ENCODE measurements at places on chromosomes 13 and 19.

DNA sequence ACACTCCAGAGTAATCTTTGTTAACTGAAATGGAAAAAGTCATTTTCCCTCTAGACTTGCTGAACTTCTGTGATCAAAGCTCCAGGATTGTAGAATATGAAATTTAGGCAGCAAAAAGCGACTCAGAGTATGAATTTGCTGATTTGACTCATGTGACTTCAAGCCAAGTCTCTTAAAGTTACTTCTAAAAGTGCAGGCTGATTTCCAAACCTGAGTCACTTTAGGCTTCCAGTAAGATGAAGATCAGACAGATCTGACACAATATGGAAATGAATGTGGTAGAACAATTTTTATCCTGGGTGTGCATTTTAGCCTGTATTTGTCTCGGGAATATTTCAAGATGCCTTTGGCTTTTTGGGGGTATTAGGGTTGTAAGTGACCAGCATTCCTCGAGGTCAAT, 151.0 kb upstream of the TMTC4 start:
- DNase-seq: no peak

DNA sequence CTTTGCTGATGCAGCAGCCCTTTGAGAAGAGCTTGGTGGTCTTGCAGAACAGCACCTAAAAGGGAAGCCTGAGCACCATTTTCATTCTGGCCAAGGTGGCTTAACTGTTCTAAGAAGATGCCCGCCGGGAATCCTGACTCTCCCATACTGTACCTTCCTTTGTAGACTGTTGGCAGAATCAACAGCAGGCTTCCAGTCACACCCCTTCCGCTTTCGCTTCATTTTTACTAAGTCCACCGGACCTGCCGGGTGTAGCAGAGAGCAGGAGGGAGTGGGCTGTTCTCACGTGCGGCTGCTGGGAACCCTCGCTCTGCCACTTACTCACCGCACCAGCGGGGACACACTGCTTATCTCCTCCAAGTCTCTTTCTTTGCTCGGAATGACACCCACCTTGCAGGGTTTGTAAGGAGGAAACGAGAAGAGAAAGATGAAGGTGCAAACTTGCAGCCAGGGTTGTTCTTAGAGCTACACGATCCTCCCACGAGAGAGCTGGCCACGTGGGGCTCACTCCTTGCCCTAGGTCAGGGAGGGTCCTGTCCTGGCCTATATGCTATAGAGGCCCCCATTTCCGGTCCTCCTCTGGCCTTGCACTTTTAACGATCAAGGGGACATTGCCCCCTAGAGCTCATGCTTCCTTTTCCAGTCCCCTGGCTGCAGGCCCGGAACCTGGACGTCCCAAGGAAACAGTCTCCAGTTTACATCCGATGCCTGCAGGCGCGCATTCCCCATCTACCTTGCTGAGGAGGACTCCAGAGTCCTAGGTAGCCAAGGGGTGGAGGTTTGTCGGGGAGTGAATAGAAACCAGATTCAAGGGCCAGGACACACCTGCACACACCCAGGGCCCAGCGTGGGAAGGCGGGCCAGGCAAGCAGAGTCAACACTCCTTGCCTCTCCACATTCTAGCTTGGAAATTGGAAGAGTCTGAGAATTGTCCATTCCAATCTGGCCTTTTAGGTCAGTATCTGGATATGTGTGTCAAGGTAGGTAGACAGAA, 453.6 kb downstream of the IRS2 start:
- DNase-seq: no peak

GRCh38 chr19:19821366-19821951, at the start of gene ZNF506:
Gene ZNF506, minus strand, starts transcription at chr19:19821750. Its CDS starts 147 bp downstream, at chr19:19821603.
- peak; percentile 98 for DNase-seq

DNA sequence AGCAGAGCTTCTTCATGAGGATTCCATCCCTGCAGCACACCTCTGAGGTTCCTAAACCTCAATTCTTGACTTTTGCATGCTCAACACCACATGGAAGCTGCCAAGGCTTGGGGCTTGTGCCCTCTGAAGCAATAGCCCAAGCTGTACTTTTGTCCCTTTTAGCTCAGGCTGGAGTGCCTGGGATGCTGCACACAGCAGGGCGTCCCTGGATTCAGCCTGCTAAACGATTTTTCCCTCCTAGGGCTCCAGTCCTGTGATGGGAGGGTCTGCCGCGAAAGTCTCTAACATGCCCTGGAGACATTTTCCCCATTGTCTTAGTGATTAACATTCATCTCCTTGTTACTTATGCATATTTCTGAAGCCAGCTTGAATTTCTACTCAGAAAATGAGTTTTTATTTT, 98.3 kb downstream of the SLITRK5 start:
- no peak for DNase-seq

DNA sequence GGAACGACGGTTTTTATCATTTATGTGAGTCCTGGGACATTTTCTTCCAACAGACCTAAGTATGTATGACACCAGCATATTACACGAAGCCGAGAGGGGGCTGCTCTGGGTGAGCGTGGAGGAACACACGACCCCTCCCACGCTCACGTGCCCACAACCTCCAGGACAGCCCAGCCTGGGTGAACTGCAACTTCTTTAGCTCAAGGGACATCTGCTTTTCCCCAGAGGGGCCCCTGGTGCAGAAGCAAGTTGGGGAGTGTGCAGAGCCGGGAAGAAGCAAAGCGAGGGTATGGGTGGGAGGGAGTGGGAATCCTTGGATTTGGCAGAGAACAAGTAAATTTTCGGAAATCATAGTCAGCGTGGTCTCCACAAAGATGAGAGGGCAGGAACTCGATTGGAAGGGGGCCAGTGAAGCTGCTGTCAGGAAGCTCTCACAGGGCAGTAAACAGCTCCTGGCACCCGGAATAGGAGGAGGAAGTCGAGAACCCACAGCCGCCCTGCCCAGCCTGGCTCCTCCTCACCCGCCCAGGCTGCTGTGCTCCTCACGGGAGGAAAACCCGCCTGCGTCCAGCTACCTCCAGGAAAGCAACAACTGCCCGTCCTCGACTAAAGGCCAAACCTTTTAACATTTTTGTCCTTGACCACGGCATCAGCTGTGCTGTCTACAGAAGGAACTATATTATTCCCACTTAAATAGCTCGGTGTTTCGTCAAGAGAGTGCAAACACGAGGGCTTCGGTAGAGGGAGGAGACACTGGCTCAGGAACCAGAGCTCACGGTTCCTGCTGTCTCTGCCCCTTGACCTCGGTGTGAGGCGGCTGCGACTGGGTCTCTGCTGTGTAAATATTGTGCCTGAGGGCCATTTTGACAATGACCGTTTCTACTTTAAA, 17.2 kb upstream of the CFAP97D2 start:
- peak; percentile 51 for DNase-seq

DNA sequence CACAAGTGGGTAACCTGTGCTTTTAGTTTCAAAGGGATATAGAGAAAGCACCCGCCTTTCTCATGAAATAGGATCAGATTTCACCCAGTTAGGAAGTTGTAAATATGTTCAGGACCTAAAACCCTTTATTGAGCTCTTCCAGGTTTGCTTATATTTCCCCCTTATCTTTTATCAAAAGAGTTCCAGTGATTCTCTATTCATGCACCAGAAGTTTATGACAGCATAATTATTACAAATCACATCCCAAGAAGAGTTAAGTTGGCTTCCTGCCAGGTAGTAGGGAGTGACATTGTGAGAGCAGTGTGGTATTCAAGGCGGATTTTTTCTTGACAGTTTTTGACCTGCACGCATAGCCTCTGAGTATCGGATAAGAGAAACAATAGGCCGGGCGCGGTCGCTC, 190.3 kb downstream of the STK24 start:
- DNase-seq: no peak

DNA sequence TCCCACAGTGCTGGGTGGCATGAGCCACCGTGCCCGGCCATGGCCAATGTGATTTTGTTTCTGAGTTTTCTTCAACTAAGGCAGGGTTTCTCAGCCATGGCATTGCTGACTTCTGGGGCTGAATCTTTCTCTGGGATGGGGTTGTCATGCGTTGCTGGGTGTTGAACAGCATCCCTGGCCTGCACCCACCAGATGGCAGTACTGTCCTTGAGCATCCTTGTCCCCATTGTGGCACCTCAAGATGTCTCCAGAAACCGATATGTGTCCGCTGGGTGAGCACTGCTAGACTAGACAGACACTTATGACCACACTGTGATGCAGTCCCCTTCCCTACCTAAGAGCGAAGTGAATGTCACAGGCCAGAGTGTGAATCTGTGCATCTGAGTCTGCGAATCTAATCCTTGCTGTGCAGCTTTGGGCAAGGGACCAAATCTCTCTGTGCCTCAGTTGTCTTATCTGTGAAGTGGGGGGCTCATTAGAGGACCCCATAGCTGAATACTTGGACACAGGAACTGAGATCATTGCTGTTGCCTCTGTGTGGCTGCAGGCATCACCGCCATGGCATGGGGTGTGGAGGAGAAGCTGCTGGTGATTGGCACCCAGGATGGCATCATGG, 50.3 kb upstream of the SIN3B start:
- no peak for DNase-seq

- DNase-seq: no peak
Measured at GRCh38 chr19:29402563-29402962, 123.2 kb upstream of the VSTM2B start.

DNA sequence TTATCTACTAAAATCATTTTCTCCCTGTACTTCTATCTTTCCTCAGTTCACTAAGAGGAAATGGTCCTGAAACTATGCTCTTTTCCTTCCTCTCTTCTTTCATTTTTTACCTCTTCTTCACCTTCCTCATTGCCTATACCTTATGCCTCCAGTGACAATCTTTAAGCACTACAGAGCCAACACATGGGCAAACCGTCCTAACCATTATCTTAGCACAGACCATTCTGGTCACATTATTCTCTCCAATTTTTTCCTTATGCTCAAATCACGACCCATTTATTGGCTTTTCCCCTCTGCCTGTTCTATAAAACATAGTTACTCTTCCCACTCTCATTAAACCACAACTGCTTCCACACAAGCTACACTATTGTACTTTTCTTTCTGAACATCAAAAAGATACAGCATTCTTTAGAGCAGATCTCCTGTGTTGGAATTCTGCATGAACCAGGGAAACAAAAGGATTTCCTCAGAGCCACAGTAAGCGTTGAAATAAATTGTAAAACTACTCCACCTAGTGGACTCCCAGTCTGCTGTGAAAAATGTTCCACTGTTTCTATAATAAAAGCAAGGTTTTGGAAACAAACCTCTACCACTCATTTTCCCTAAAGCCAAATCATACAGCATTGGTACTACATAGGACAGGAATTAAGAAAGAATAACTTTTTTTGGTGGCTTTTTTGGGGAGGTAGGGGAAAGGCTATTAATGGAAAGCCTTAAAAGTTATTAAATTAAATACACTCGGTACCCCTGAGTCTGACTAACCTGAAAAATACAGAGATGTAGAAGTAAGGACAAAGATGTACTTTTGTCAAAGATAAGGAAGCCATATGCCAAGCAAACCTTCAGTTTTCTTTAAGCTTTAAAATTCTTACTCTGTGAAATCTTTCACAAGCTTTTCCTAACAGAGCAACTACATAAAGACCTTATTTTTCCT, 19.5 kb downstream of the NUFIP1 start:
- DNase-seq: peak; percentile 67

- DNase-seq: no peak
Measured at GRCh38 chr13:80134346-80134745, 206.6 kb downstream of the SPRY2 start.

- DNase-seq: no peak
Measured at GRCh38 chr19:38657633-38658222, 10.3 kb downstream of the ACTN4 start.

DNA sequence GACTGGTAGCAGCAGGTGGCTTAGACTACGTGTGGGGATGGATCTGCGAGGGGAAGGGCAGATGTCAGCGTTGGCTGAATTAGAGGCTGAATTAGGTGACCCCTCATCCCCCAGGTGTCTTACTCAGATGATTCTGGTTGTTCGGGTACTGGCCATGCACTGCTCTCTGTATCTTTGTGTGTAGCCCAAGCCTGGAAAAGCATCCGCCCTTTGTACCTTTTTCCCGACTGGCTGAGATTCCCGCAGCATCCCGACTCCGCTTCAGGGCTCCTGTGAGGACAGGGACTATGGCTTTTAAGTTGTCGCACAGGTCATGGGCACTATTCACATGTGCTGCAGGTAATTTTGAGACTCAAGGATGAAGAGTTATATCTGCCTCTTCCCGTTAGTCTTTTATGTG, 7.2 kb downstream of the TFDP1 start:
- DNase-seq: no peak

GRCh38 chr19:2865334-2866100, 1.6 kb upstream of the ZNF556 start:
- DNase-seq: no peak

- no peak for DNase-seq
Measured at GRCh38 chr19:39384839-39385568, 5.9 kb downstream of the PAF1 start.

GRCh38 chr19:13025819-13026456, 30.7 kb downstream of the NFIX start:
- peak; percentile 73 for DNase-seq

GRCh38 chr19:58091251-58091995, 6.6 kb downstream of the ZSCAN18 start:
- no peak for DNase-seq

DNA sequence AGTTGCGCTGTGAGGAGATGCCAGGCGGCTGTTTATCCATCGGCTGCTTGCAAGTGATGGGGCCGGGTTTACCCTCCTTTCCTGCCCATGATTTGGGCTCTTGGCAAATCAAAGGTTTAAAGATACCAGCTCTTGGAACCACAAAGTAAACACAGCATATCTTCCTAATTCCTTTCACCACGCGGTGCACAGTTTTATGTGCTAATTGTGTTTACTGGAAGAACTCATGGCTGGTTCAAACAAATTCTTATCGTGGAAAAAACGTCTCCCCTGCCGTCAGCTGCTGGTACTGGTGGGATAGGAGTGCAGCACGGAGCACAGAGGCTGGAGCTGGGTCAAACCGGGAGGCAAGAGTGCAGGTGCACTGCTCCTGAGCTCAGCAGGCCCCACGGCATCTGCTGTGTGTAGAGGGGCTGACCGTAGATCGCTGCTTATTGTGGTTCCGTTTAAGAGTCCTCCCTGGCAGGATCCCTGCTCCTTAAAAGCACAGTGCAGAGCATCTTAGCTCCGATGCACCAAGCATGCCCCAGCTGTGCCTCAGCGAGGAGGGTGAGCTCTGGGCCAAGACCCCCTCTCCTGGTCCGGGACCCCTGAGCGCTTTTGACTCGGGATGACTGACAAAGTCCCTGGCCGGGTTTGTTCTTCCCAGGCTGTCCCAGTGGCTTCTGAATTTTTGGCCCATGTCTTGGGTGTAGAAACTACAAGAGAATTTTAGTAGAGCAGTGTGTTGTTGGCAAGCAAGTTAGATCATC, 51.3 kb upstream of the GAS6 start:
- no peak for DNase-seq

DNA sequence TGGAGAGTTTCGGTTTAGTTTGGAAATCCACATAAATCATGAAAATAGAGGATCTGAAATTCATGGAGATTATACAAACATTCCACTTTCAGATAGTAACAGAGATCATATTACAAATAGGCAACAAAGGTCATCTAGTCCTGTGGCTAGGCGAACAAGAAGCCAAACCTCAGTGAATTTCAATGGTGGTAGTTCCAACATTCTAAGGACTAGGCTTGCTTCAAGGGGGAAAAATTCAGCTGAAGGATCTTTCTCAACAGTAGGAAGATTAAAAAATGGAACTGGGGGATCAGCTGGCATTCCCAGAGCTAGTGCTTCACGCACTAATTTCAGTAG, 47.0 kb downstream of the FOXO1 start:
- DNase-seq: no peak

GRCh38 chr13:100636441-100636840, 38.2 kb downstream of the TMTC4 start:
- peak; percentile 94 for DNase-seq
